ENCODE measurements at places on chromosomes 2 and 18.
A peak's percentile ranks its signal among the peaks of the same experiment; 100 is the strongest.

DNA sequence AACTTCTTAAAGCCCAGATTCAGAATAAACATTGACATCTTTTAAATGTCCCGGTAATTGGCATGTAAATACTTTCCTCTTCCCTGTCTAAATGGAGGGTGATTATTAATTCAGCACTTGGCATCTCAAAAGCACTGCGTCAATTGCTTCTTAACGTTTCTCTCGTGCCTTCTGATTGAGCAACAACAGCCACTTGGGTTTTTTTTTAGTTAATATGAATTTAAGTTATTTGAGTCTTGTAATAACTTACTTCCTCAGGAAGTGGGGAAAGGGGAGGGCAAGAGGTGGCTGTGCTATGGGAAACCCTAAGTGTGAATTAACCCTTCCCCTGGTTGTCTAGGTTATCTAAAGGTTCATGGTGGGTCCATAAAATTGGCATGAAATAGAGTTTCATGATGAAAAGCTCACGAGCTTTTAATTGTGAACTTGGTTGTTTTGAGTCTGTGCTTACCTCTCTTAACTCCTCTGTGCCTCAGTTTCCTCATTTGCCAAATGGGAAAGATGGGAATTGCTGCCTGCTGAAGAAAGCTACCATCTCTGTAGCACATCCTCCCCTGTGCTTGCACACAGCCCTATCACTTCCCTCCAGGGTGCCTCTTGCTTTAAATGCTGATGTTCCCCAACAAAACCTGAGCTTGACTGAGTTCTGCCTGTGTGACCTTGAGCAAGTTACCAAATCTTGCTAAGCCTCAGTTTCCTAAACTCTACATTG lies 126.3 kb upstream of the BCL2L11 start:
- DNase-seq: no peak

- DNase-seq: no peak
These were observed 61.4 kb upstream of the CCDC195 start for GRCh38 chr2:224777559-224777930.

DNA sequence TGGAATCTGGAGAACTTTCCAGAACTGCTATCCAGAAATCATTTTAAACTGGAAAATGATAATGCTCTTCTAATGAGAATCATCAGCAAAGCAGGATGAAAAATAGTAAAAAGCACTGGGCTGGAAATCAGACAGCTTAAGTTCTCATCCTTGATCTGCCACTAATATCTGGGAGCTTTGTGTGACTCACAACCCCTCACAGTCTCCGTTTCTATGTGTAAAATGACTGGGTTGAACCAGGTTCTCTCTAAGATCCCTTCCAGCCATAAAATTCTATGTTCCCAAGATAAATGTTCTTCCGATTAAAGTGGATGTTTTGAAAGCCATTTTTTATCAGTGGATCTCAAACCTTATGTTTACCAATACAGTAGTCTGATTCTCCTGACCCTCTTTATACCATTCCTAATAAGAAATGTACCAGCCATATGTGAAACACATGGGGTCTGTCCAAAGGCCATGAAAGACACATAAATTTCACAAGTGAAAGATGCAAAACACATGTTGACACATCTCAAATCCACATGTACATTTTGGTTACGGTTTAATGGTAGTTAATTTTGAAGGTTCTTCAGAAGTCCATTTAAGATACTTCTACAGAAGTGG lies 188.8 kb downstream of the EN1 start:
- DNase-seq: no peak

GRCh38 chr2:180559771-180560170 lies 420.6 kb upstream of the UBE2E3 start:
- no peak for DNase-seq

DNA sequence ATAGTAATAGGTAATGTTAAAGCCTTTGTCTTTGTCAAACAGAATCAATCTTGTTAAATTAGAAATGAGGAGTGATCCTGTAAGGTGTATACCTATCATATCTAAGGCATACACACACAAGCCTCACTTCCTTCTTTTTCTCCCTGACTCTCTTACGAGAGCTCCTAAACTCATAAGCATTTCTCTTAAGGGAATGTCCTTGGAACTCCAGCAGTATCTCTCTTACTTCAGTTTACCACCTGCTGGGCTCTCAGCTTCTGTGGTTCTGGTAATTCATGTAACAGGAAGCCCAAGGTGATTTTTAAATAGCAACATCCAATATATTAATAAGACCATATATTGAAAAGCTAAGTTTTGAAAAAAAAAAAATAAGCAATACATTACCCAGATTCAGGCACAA lies 85.9 kb downstream of the UBE2E3 start:
- DNase-seq: no peak

- no peak for DNase-seq
These were observed 916 bp downstream of the CETN1 start for GRCh38 chr18:581096-581495.

DNA sequence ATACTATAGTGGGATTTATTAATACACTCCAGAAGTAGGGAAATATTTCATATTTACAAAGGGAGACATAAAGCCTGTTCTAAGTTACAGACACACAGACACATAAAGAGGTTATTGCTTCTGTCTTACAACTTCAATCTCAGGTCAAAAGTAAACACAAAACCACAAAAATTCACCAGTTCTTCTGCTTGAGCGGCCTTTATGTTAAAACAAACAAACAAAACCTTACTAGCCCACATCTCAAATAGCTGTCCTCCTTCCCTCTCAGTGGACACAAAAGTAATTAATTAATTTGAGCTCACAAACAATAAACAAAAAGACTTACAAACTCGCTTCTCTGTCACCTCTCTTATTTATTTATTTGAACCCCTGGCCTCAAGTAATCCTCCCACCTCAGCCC lies 1.5 kb upstream of the ASNSD1 start:
- no peak for DNase-seq

DNA sequence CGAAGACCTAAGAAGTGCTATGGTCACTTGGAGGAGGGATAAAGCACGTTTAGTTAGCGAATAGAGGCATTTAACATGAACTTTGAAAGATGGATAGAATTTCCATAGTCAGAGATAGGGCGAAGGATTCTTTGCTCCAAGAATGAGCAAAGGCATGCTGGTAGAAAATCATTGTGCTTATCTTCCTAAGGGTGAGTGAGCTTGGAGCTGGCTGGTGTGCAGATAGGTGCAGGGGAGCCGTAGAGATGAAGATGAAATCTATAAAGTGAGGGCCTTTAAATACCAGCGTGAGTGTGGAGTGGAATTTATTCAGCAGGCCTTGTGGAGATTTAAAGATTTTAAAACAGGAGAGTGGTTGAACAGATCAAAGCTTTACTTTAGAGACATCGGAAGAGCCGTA lies 1.6 kb downstream of the HRH4 start:
- no peak for DNase-seq

GRCh38 chr2:19711470-19712372 lies 190.1 kb downstream of the TTC32 start:
- DNase-seq: peak; percentile 0

GRCh38 chr2:214577769-214578168 lies 166.9 kb downstream of the VWC2L start:
- no peak for DNase-seq

GRCh38 chr2:210633699-210634098 lies 77.3 kb downstream of the CPS1 start:
- DNase-seq: no peak

DNA sequence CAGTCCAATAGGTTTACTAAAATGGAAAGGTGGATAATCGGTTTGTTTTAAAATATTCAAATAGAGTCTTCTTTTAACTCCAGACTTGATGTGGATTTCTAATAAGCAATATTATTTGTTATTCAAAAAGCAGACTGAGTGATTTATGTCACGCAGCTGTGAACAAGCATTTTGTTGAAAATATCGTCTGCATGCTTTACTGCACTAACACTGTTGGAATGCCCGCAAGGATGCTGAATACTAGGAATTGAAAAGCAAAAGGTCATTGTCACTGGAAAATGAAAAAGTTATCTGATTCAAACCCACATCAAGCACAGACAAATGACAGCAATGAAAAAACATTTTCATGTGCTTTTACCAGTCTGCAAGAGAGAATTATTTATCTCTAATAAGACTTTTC lies 31.1 kb downstream of the CHN1 start:
- DNase-seq: no peak

GRCh38 chr18:49546719-49547273 lies 15.1 kb upstream of the LIPG start:
- DNase-seq: no peak

DNA sequence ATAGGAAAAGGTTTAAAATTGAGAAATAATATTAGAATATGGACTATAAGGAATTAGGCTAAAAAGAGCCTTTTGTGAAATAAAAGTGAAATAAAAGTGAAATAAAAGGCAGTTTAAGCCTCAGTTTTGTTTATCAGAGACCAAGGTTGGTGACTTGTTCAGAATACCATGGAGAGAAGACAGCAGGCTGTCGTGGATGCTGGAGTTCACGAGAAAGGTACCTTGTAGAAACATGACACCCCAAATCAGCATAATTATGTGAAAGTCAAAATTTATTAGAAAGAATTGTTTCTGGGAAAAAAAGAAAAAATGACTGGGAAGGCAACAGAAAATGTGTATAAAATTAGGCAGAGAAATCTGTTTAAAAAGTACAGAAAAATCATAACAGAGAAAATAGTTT lies 46.5 kb upstream of the SPAG16 start:
- no peak for DNase-seq

DNA sequence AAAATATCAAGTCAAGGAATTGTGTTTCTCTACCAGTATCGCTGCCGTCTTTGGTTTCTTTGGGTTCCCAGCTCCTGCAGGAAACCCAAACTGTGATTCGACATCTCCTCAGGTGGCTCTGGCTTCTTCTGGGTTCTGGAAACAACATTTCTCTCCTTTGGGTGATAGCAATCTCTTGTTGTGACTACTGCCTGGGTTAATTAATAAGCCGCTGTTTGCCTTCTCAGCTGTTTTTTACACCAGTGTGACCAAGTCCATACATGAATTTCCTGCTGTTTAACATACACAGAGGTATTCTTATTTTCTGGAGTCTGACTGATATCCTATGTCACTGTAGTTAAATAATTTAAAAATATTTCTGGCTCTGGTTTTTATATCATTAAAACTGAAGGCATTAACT lies 112.5 kb upstream of the DCC start:
- no peak for DNase-seq

- no peak for DNase-seq
These were observed 748.7 kb upstream of the CHAC2 start for GRCh38 chr2:53018825-53019425.

DNA sequence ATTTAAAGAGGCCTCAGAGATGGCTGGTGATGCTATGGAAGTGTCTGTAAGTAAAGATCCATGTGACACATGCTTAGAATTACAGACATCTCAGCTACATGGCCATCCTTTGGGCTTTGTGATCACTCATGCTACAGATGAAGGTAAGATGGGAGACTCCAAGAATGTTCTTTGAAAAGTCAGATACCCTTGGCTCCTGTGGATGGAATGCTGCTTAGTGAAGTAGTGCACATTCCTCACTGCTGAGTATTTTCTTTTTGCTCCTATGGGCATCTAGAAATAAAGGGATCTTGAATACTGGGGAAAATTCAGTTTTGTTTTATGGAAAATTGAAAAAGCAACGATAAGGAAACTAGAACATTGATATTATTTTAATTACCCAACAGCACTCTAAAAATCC lies 55.2 kb upstream of the REV1 start:
- no peak for DNase-seq

GRCh38 chr18:45653090-45653489 lies 37.8 kb downstream of the SLC14A2 start:
- no peak for DNase-seq

DNA sequence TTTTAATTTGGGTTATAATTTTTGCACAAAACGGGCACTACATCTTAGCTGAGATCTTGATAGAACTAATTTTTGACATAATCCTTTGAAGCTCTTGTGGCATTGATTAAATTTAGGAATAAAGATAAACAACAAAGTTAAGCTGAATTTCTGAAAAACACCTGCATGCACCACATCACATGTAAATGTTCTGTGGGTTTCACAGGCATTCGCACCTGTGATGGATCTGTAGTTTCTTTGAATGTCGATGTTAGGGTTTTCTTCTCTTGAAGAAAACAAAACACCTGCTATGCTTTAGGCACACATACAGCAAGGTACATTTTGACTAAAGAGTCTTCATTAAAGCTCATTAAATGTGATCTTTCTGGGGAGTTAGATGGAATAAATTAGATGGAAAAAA lies 60.3 kb downstream of the RPIA start:
- no peak for DNase-seq

DNA sequence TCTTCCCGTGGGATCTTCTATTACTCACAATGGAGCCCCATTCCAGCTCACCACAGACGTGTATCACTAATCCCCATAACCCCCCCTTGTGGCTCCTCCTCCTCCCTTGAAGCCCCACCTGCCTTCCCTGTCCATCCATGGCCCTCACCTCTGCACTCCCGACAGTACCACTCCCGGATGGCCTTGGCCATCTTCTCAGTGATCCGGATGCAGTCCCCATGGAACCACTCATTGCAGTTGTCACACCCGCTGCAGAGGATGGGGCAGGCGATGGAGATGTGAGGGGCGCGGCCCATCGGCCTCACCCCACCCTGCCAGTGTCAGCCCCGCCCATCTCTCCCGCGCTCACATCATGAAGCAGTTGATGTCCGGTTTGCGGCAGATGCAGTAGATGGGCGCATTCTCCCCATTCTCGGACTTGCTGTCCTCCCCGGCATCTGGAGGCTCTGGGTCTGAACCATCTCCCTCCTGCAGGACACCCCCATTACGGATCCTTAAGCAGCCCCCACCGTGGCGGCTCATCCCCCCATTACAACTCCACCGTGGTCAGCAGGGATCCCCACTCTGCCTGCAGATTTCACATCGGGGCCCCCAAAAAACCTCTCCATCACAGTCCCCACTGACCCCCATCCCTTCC lies 983 bp downstream of the CXXC1 start:
- DNase-seq: no peak

GRCh38 chr2:46200100-46200690 lies 97.0 kb upstream of the EPAS1 start:
- no peak for DNase-seq

DNA sequence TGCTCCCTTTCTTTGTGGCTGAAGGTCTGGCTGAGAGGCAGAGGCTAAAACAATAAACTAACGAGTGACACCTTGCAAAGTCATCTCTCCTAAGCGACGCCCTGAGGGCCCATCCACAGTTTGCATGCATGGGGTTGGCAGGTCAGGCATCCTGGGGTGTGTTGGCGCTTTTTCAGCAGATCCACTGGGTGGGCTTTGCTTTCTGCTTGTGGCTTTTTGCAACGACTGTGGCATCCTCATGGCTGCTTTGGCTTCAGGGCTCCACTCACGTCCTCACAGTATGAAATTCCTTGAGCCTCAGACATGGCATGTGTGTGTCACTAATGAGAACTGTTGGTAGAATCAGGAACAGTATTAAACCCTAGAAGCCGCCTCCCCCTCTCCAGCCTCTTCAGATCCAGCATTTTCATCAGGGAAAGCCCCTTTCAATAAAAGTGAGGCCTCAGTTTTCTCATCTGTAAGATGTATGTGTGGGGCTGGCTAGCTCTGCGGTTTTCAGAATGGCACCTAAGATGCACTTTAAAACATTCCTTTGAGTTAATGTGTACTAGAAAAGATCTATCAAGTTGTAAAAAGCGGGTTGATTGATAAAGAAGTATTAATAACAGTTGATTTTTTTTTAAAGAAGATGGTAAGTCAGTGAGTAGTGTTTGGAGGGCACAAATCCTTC lies 72.5 kb downstream of the SH3BP4 start:
- no peak for DNase-seq
